ENCODE measurements at places on chromosomes 1 and 21.
A peak's percentile ranks its signal among the peaks of the same experiment; 100 is the strongest.

DNA sequence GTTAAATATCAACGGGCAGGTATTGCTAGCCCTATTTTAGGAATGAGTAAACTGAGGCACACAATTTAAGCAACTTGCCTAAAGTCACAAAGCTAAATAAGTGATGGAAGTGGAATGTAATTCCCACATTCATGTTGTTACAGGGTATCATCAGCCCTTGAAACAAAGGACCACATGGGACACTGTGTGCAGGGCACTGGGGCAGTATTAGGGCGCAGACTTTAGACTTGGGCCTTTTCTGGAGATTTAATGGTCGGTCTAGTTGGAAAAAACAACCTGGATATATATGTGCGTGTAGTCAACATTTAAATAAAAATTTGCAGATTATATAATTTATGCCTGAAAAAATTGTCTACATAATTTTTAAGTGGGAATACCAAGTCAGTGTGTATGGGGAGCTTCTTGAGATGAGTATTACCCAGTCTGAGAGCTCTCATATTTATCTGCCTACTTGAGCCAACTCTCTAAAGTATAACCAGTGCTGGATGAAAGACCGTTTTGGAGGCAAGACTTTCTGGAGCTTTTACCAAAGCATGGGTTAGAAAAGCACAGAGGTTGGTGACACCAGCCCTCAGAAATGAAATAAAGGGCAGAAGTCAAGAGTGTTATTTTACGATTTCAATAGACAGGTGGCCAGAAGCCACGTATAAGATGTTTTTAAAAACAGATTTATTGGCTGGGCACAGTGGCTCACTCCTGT, 1.6 kb downstream of the KDM1A start:
- peaks cover 44% of the 10 kb centered on the region for H3K4me1 ChIP-seq
- H3K27ac ChIP-seq = peak overlapping the region; percentile 90
- no peaks in the 10 kb centered on the region for H3K27me3 ChIP-seq

DNA sequence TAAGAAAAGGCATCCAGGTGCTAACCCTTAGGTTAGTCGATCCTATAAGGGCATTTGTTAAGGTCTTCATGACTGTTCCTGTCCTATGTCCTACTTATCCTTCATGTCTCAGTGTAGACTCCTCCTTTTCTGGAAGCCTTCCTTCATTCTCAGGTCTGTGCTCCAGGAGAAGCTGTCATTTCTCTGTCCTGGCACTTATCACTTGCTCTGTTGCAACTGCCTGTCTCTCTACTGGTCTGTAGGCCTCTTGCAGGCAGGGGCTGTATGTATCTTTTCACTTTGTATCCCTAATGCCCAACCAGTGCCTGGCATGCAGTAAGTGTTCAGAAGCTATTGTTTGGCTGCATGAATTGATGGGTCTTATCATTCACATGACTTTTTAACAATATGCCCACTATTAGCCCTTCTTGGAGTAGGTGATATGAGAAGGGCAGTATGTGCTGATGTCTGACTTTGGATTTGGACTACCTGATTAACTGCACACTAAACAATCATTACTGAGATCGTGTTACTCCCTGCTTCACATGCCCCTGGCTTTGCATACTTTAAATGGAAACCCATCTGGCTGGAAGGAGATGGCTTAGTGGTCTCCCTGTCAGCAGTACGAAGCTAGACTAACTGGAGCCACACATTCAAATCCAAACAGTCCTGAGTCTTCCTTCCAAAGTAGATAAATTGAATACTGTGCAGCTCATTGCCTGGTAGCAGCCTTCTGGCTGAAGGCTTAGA, 88.8 kb downstream of the RGL1 start:
- H3K36me3 ChIP-seq = peaks cover 7% of the 10 kb centered on the region
- no peak for ATAC-seq
- peaks cover 27% of the 10 kb centered on the region for H3K4me1 ChIP-seq
- no peak overlapping the region for H3K4me3 ChIP-seq
- no peak overlapping the region for H3K27ac ChIP-seq

- no peaks in the 10 kb centered on the region for H3K36me3 ChIP-seq
- H3K27ac ChIP-seq = no peak overlapping the region
- no peaks in the 10 kb centered on the region for H3K27me3 ChIP-seq
- ATAC-seq = no peak
- H3K4me3 ChIP-seq = no peak overlapping the region
Measured at GRCh38 chr1:42340901-42341300, 5.9 kb upstream of the FOXJ3 start.

- no peak overlapping the region for H3K27ac ChIP-seq
- H3K4me1 ChIP-seq = peaks cover 9% of the 10 kb centered on the region
- peaks cover 44% of the 10 kb centered on the region for H3K36me3 ChIP-seq
- ATAC-seq = no peak
- H3K4me3 ChIP-seq = no peak overlapping the region
- H3K27me3 ChIP-seq = no peaks in the 10 kb centered on the region
Measured at GRCh38 chr1:233140974-233141373, 154.6 kb downstream of the PCNX2 start.

DNA sequence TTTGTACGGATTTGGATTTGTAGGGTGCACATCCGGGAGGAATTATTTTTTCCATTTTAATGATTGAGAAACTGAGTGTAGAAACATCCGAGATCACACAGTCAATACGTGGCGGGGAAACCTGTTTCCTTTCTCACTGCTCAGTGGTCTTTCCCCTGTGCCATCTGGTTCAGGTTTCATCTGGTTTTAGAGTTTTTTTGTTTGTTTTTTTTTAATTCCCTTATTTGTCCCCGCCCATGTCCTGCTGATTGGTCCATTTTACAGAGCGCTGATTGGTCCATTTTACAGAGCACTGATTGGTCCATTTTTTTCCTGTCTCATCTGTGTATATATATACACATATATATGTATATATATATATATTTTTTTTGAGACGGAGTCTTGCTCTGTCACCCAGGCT, 6.0 kb downstream of the TRPM2 start:
- H3K27ac ChIP-seq = no peak overlapping the region
- H3K4me3 ChIP-seq = no peak overlapping the region
- no peak for ATAC-seq
- H3K4me1 ChIP-seq = peaks cover 30% of the 10 kb centered on the region
- H3K36me3 ChIP-seq = peaks cover 15% of the 10 kb centered on the region
- no peaks in the 10 kb centered on the region for H3K27me3 ChIP-seq

GRCh38 chr1:16130827-16131226, 25.0 kb downstream of the EPHA2 start:
- no peak overlapping the region for H3K27ac ChIP-seq
- ATAC-seq = no peak
- no peaks in the 10 kb centered on the region for H3K36me3 ChIP-seq
- H3K27me3 ChIP-seq = peaks cover 45% of the 10 kb centered on the region
- no peak overlapping the region for H3K4me3 ChIP-seq

- H3K36me3 ChIP-seq = no peaks in the 10 kb centered on the region
- no peak overlapping the region for H3K4me3 ChIP-seq
- peaks cover 51% of the 10 kb centered on the region for H3K27me3 ChIP-seq
- H3K4me1 ChIP-seq = peaks cover 6% of the 10 kb centered on the region
- no peak for ATAC-seq
Measured at GRCh38 chr1:46497020-46497419, 7.4 kb downstream of the DMBX1 start.

- no peaks in the 10 kb centered on the region for H3K4me1 ChIP-seq
- peaks cover 5% of the 10 kb centered on the region for H3K36me3 ChIP-seq
- H3K27ac ChIP-seq = no peak overlapping the region
- H3K27me3 ChIP-seq = no peaks in the 10 kb centered on the region
Measured at GRCh38 chr1:80933346-80933745, 867.4 kb upstream of the ADGRL2 start.

DNA sequence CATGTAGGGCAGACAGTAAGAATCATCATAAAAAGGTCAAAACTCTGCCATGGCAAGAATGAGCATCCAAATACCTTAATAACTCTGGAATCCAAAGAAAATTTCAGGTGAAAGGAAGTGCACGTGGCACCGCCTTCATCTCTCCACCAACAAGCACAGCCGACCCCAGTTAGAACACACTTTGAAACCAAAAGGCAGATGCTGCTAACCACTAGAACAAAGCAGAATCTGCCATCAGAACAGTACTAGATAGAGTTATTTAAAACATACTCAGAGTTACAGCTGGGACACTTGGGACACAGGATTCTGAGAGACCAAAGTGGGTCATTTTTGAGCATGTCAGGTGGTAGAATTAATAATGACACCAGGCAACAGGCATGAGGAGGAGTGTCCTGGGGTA, 106.7 kb upstream of the SOD1 start:
- no peak for ATAC-seq
- H3K27me3 ChIP-seq = peaks cover 88% of the 10 kb centered on the region
- no peaks in the 10 kb centered on the region for H3K36me3 ChIP-seq
- H3K4me3 ChIP-seq = no peak overlapping the region
- no peak overlapping the region for H3K27ac ChIP-seq
- H3K4me1 ChIP-seq = peaks cover 22% of the 10 kb centered on the region

GRCh38 chr1:200075938-200076546, 48.5 kb downstream of the NR5A2 start:
- no peak for ATAC-seq
- H3K4me3 ChIP-seq = no peak overlapping the region
- H3K27ac ChIP-seq = no peak overlapping the region
- no peaks in the 10 kb centered on the region for H3K4me1 ChIP-seq
- no peaks in the 10 kb centered on the region for H3K36me3 ChIP-seq

Measured in stimulated activated memory B cell treated with anti-CD40 and anti-IgM and Interleukin-4, amounts not matched to agents 10 μg/mL and 1 μg/mL and 100 μg/mL, for 72 hours (primary cell).